ENCODE measurements at places on chromosomes 3 and 15.

DNA sequence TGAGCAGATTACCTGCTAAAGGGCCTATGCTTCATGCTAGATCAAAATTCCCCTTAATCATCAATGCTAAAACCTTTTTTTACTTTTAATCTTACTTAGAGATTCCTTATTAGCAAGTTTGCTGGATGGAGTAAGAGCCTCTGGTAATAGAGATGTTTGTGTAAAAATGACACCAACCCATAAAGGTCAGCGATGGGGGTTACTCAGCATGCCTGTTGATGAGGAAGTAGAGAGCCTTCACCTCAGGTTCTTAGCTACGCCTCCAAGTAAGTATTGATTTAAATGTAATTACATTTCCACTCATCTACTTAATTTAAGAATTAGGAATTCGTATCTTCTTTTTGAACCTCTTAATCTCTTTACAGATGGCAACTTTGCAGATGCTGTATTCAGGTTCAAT is 38.8 kb downstream of the DNAJC13 start:
- DNase-seq, result no peak

- no peak for DNase-seq
Measured at GRCh38 chr15:90742087-90742486, 24.9 kb downstream of the BLM start.

- DNase-seq, result no peak
Measured at GRCh38 chr3:126107203-126107939, 23.4 kb upstream of the SLC41A3 start.

DNA sequence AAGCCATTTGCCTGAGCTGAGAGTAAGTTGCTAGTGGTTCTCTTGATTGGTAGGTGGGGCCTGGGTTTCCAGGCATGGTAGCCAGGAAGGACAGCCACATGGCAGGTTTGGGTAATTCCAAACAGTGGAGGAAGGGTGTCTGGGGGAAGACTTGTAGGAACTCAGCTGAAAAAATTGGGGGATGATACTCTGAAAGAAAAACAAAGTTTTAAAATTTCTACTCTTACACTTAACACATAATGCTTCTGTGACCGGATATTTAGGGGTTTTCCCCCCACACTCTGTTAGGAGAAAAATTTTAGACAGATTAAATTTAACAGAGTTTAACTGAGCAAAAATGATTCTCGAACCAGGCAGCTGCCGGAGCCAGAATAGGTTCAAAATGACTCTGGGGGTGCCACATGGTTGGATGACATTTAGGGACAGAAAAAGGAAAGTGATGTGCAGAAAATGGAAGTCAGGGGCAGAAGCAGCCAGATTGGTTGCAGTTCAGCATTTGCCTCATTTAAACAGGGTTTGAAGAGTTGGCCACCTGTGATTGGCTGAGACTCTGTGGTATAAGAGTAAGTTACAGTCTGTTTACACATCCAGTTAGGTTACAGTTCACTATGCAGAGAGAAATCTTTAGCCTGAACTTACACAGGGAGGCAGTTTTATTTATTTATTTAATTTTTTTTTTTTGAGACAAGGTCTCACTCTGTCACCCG is 8.1 kb downstream of the B2M start:
- DNase-seq, result no peak

- DNase-seq, result no peak
Measured at GRCh38 chr15:52290800-52291199, 4.8 kb downstream of the MYO5C start.

DNA sequence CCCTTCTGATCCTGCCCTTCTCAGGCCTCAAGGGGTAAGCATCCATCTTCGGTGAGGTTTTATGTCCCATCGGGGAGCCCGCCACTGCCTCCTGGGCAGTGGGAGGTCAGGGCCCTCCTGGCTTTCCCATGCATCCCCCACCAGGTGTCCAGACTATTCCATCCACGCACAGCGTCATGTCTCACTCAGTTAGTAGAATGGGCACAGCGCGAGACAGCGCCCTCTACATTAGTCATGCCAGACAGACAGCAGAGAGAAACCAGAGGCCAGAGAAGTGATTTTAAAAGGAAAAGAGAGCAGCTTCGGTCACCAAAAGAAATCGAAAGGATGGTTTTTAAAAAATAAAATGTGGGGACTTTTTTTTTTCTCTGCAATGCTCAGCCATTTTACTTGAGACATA is 49.8 kb downstream of the ZDHHC3 start:
- DNase-seq, result no peak

GRCh38 chr3:158792709-158793108 is 9.1 kb upstream of the MFSD1 start:
- no peak for DNase-seq

GRCh38 chr15:63082366-63082765 is 39.3 kb upstream of the LACTB start:
- DNase-seq, result no peak

DNA sequence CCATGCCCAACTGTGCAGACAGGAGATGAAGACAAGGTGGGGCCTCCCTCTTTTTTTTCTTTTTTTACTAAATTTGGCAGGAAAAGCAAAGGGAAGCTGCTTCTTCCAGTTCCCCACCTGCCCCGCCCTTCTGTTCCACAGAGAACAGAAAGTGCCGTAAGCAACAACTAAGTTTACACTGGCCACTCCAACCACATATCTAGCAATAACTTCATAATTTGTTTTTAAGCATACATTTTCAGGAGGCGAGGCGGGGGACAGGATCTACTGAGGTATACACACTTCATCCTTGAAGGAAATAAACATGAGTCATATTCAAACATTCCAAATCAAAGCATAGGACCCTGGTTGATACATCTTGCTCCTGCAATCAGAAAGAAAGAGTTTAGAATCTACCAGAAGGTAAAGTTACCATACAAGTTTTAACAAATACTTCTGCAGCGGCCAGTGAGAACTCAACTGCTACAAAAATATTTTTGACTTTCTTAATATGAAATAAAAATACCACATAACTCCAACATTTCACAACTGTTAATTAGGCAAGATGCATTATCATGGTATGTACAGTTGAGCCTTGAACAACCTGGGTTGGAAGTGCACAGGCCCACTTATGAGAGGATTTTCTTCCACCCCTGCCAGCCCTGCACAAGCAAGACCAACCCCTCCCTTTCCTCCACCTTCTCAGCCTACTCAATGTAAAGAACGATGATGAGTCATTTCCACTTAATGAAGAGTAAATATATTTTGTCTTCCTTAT is 50.7 kb downstream of the FOXP1 start:
- no peak for DNase-seq

GRCh38 chr3:11668243-11669235 is 24.8 kb upstream of the VGLL4 start:
- DNase-seq, result no peak

DNA sequence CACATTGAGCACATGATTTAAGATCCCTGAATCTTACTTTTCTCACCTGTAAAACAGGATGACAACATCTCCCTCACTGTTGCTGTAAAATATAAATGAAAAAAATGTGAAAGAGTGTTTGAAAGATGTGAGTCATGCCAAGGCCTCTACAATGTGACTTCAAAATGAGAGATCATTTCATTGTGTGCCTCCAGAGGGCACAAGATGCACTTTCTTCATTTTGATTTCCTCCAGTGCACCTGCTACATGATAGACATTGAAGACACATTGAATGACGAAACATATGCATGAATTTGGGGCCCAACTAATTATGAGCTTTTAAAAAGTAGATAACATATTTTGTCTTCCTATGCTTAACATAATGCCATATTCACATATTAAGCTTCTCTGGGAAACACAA is 170.3 kb downstream of the MOBP start:
- DNase-seq, result no peak

Measured in NCI-H748 treated with DMSO at 0.1 percent for 48 hours (cell line).